NCI-H69 (cell line): ENCODE measurements at places on chromosomes 2 and 18.
A peak's percentile ranks its signal among the peaks of the same experiment; 100 is the strongest.

DNA sequence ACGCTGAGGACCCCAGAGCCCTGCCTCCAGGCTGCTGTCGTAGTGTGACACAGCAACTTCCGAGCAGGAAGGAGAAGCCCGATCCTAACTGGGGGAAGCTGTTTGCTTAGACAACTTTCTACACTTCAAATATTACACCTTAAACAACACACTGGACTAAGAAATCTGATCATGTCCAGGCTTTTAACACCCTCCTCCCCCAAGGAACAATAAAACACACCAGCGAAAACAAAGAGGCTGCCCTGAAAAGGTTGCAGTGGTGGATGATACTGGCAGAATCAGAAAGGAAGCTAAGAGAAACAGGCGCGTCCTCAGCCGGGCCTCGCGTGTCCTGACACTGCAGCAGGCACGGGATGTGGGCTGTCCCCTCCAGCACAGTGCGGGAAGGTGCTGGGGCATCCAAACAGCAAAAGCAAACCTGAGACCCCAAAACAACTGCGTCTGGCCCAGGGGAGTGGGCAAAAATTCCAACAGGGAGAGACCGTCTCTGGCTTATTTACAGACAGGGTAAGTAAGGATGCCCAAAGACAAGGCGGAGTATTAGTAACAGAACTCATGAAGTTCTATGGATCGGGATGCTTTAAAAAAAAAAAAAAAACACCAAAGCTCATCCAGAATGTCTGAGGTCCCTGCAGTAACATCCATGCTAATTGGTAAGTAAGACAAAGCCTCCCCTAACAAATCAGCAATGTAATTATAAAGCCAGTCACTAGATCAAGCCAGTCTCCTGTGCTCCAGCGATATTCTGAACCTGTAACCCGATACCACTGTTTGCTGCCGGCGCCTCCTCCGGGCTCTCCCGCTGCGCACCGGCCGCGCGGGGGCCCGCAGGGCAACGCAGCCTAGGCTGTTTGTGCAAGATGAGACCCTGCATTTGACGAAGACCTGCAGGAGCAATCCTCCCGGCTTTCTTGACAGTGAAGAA, 9.0 kb downstream of the SERTAD2 start:
- DNase-seq = peak; percentile 81

DNA sequence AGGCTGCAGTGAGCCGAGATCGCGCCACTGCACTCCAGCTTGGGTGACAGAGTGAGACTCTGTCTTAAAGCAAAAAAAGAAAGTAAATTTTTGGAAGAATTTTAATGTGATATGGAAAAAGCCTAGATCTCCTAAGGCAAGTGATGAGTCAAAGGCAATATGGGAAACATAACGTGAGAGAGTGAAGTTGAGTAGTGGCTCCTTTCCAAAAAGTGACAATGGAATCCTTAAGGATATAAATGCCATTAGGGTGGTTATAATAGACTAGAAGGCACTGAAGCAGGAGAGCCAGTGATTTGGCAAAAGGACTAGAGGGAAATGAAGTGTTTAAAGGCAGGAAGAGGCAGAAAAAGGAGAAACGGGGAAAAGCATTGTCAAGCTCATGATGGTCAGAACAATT, 25.6 kb downstream of the ARHGAP28 start:
- no peak for DNase-seq

DNA sequence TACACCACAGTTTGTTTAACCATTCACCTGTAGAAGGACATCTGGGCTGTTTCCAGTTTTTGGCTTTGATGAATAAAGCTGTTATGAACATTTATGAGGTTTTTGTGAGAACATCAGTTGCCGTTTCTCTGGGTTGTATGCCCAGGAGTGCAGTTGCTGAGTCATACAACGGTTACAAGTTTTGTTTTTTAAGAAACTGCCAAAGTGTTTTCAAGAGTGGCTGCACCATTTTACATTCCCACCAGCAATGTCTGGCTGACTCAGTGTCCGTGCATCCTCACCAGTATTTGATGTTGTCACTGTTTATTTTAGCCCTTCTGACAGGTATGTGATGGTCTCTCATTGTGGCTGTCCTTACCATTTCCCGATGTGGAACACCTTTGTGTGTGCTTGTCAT, 48.0 kb upstream of the GPR17 start:
- no peak for DNase-seq

GRCh38 chr2:40315683-40316082, 136.2 kb downstream of the SLC8A1 start:
- DNase-seq = no peak

DNA sequence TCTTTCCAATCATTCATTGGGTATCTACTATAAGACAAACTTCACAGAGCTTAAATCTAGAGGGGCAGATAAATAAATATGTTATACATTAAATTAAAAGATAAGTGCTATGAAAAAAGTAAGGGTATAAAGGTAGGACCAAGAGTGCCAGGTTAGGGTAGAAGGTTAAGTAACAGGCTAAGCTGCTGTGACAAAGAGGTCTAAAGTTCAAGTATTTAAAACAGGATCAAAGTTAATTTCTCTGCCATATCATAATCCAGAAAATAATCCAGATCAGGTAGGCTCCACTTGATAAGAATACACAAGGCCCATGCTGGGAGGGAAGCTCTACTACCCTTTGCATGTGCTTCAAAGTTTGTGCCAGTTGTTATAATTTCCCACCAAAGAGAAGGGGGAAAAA, 115.6 kb downstream of the DYM start:
- no peak for DNase-seq

GRCh38 chr2:131517106-131517831, 10.4 kb upstream of the CCDC74A start:
- no peak for DNase-seq

GRCh38 chr18:51137026-51137729, 60.3 kb downstream of the MEX3C start:
- DNase-seq = no peak

- no peak for DNase-seq
These were observed 39.5 kb upstream of the NRP2 start for GRCh38 chr2:205642599-205643356.

DNA sequence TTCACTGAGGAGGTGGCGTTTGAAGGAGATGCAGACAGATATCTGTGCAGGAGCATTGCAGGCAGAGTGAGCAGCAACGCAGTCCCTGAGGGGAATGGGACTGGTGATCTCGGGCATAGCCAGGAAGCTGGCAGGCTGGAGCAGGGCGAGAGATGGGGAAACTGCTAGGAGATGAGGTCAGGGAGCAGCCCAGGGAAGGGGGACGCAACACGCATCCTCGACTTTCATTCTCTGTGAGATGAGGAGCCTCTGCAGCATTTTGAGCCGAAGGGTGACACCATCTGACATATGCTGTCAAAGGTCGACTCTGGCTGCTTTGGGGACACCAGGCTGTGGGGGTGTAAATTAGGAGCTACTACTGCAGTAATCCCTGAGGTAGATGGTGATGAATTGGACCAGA, 4.3 kb upstream of the CHRNA1 start:
- peak; percentile 16 for DNase-seq

DNA sequence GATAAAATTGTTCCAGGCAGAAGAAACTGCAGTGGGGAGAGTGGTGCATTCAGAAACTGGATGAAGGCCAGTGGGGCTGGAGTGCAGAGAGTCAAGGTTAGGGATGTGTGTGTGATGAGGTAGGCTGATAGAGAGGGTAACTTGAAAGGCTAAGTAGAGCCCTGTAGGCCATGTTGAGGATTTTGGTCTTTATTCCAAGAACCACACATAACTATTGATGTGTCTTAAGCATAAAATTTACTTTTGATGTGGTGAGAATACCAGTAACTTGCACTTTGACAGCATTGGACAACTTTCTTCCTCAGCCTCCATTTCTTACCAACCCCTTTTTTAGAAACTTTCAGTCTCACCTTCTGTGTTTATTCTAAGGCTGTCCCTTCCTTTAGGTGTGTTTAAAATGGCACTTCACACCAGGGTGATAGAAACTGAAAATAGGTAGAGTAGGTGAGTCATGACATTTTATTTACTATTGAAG, 22.6 kb downstream of the MTX2 start:
- DNase-seq = peak; percentile 29

DNA sequence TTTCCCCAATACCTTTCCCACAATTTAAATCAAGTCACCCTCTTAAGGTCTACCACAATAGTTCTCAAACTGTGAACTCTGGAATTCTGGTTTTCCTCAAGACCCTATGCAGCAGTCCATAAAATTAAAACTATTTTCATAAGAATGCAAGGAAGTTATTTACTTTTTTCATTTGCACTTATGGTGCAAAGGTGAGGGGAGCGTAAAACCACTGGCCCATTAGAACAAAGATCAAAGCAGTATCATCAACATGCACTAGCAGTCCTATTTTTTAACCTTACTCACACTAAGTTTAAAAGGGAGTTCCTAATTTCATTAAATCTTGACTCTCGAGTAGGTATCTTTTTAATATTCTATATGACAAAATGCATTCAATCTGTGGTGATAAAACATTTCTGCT, 85.3 kb downstream of the MEMO1 start:
- no peak for DNase-seq

GRCh38 chr2:113080134-113080533, 12.4 kb downstream of the IL1F10 start:
- DNase-seq = peak; percentile 0

DNA sequence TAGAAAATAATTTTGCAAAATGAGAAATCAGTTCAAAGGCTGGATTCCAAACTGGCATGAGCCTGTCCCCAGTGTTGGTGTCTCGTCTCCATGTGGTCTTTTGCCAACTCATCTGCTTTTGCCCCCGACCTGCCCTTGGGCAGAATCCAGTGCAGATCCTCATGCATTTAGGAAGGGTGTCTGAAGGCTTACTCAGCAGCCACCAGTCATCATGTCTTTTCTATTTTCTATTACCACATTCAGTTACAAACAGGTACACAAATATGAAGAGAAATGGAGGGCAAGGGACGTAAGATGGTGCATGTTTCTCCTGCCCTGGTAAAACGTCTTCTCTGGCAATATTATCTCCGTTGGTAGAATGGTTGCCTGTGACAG, 43.5 kb downstream of the E2F6 start:
- DNase-seq = no peak

GRCh38 chr2:96957244-96957643, 29.1 kb downstream of the FAM178B start:
- peak; percentile 81 for DNase-seq

DNA sequence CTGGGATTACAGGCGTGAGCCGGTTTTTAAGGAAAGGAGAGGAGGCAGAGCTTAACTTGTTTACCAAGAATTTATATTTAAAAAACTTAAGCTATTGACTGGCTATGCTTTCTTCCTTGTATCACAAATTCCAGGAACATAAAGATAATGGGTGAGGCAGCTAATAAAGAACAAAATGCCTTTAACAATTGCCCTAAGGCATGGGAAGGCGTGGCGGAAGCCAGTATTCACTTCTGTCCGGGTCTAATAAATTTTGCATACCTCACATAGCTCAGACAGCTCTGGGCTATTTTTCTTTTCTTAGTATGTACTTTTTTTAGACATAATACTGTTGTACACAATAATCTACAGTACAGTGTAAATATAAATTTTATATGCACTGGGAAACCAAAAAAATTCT, 1.0 kb upstream of the LDAH start:
- DNase-seq = no peak

GRCh38 chr2:166335284-166335683, 40.5 kb downstream of the SCN9A start:
- peak; percentile 60 for DNase-seq

- DNase-seq = no peak
These were observed 13.5 kb downstream of the TRIB2 start for GRCh38 chr2:12730265-12730664.

DNA sequence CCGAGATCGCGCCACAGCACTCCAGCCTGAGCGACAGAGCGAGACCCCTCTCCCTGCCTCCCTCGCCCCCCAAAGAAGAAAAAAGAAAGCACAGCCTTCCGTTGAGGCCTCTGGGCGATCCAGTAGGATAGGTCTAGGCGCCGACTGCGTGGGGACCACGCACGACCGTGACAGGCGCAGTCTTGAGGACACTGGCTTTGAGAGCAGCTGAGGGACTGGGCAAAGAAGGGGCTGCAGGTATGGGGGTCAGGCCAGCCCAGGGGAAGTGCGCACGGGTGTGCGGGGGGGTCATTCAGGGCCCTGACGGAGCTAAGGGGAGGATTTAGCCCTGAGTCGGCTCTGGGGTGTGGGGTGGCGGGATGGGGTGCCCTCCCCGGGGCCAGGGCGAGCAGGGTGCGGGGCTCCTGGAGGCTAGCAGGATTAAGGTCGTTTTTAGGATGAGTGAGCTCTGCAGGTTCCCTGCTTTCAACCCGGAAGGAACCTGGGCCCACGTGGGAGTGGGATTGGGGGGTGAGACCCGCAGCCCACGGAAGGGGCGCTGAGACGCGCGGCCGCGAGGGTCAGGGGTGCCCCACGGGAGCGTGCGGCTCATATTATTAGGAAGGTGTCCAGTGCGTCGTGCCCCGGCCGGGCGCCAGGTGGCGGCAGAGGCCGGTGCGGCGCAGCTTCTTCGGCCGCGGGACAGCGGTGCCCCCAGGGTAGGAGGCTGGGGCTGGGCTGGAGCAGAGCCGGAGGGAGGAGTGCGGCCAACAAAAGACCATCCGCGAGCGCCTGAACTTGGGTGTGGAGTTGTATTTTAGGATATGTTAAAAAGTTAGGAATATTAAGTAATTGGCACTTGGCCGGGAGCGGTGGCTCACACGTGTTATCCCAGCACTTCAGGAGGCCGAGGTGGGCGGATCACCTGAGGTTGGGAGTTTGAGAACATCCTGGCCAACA, 20.5 kb upstream of the ZNF236 start:
- peak; percentile 83 for DNase-seq

- no peak for DNase-seq
These were observed 10.6 kb downstream of the TRABD2A start for GRCh38 chr2:84870306-84870705.

DNA sequence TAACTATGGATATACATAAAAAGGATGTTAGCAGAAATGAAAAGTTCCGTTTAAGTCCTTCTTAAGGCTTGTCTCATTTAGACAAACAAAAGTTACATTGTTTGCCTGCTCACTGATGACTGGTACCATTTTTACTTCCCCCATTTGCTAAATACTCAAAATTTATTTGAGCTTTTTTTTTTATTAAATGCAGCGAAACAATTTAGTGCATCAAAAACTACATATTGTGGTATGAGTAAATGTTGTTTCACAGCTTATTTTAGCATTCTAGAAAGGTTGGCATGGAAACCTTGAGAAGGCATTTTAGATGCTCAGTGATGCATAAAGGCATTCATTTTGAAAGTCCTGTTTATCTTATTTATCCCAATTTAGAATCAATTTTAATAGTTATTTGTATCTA, 100.0 kb downstream of the MAP2 start:
- DNase-seq = no peak

- DNase-seq = no peak
These were observed 95.8 kb downstream of the TMEM163 start for GRCh38 chr2:134623046-134623445.
